ENCODE measurements at places on chromosomes 2 and 18.

DNA sequence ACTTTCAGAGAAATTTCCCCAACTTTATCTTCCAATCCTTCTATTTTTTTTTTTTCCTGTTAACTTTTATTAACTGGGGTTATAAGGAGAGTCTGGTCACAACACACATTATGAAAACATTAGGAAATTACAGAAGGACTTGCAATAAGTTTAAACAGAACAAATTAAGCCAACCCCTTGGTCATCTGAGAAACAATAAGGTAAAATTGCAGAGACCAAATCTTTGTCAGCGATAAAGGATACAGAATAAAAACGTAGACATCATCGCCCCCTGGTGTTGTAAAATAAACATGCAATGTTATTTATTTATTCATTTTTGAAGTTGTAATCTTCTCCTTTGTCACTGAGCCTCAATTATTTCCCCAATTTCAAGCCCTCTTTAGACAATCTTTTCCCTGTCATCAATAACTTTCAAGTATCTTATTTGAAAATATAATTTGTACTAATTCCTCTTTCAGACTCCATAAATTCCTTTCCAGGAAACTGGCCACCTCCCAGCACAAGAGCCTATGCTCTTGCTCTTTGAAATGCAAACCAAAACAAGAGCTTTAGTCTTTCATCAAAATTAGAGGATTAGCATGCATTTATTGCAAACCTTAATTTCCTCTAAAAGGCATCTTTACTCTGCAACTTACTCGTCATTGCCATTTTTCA is 19.5 kb downstream of the G6PC2 start:
- no peak for DNase-seq

DNA sequence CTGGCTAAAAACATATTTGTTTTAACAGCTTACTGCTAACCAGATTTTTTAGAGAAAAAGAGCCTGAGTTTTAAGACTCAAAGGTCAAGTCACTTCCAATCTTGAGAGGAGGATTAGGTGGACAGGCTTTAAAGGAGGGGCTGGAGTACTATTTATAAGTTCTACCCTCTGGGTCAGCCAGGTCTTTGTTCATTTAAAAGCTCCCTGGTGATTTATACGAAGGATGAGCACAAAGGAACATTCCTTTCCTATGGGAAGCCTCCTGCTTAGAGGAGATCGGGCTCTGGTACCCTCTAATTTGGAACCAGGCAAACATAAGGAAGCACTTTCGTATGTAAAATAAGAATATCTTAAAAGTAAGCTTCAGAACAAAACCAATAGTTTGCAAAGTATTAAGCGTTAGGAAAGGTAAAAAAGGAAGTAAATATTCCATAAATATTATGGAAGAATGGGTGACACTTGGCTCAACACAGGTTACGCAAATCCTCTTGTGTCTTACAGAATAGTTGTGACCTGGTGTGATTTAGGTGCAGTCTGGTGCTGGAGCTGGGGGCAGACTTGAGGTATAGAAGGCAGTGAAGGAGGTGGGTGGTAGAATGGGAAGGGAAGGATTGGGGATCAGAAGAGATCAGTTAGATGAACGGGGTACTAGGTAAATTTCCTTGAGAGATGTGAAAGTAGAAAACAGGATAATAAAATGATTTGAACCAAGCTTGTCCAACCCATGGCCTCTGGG is 35.6 kb downstream of the PDE6D start:
- DNase-seq = no peak

GRCh38 chr18:59265246-59265973 is 7.8 kb downstream of the RAX start:
- no peak for DNase-seq

GRCh38 chr2:209422191-209422754 is 1.6 kb upstream of the MAP2 start:
- no peak for DNase-seq

GRCh38 chr2:182240862-182241371 is 185.9 kb downstream of the PDE1A start:
- no peak for DNase-seq

GRCh38 chr18:59697236-59697932 is at the start of gene CCBE1:
TSS of gene CCBE1 (minus strand) at chr18:59697423.
- peak; percentile 42 for DNase-seq
